ENCODE measurements at places on chromosomes 2 and 18. TPM values are rescaled to one million over a fixed set of nuclear protein-coding genes. Genes with fewer than 3 reads are reported as not detected.

- no peak for DNase-seq
Observed at GRCh38 chr18:8943900-8944870, 158.3 kb upstream of the NDUFV2 start.

DNA sequence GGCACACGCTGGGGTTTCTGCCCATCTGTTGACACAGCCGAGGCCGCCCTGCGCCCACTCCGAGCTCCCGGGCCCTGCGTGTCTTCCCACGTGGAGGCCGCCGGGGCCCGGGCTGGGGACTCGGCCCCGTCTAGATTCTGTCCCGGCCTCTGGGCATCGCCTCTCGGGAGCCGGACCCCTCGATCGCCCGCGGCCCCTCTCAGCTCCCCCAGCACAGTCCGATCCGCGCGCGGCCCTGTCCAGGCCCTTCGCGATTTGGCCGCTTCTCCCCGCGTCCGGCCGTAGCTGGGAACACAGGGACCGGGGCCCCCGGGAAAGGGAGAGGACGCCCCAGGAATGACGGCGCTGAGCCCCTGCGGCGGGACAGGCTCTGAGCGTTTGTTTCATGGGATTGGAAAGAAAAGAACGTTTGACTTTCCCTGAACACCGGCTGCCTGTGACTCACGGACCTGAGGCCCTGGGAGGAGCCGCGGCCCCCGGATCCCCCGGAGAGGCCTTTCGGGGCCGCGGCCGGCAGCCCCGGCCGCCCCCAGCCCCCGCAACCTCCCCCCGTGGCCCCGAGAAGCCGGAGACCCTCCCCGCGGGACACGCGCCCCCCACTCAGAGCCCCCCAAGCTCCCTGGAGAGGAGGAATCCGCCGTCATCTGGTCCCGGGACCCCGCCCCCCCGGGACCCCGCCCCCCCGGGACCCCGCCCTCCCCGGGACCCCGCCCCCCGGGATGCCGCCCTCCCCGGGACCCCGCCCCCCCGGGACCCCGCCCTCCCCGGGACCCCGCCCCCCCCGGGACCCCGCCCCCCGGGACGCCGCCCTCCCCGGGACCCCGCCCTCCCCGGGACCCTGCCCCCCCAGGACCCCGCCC is 62.7 kb upstream of the CTDP1 start:
- DNase-seq, result no peak

DNA sequence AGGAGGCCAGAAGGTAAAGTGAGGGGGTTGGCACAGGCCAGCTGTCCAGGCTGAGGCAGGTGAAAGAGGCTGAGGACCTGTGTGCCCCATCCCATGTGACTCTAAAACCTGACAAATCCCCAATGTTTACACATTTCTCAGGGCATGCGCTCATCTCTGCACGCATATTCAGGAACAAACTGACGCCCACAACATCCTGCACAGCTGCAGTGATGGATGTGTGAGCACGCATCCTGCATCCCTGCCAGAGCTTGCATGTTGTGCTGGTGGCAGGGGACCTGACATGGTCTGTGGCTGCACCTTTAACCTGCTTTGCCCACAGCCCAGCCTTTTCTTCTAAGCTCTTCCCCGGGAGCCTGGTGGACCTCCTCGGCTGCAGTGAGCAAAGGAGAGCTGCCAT is 83.1 kb downstream of the FBXO15 start:
- DNase-seq, result no peak

- no peak for DNase-seq
Observed at GRCh38 chr2:56127010-56127409, 56.8 kb upstream of the CCDC85A start.

DNA sequence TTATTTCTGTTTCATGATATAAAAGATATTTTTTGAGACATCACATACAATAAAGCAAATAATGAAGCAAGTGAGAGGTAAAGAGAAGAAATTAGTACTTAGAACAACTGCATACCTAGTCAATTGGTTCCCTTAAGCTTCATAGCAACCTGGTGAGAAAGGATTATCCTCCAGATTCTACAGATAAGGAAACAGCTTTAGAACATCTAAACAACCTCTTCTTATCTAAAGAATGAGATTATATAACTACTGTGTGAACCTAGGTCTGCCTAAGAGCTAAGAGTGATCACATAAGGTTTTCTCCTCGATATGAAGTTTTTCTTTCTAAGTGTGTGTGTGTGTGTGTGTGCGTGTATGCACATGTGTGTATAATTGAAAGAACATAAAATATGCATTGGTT is 265.1 kb downstream of the NOL4 start:
- DNase-seq, result no peak

DNA sequence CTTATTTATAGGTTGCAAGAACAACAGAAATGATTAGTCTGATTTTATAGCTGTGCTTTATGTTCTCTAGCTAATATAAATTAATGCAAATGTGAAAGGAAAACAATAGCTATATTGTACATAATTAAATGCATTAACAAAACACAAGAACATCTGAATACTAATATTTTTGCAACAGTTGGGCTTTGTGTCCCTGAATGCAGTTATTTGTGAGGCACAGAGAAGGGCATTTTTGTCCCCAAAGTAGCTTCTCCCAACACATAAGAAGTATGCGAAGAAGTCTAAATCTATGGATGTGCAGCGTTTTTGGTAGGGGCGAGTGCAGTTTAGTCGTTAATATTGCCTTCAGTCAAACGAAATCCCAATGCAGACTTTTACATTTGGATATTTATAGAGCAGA is 110.0 kb downstream of the MBP start:
- no peak for DNase-seq

DNA sequence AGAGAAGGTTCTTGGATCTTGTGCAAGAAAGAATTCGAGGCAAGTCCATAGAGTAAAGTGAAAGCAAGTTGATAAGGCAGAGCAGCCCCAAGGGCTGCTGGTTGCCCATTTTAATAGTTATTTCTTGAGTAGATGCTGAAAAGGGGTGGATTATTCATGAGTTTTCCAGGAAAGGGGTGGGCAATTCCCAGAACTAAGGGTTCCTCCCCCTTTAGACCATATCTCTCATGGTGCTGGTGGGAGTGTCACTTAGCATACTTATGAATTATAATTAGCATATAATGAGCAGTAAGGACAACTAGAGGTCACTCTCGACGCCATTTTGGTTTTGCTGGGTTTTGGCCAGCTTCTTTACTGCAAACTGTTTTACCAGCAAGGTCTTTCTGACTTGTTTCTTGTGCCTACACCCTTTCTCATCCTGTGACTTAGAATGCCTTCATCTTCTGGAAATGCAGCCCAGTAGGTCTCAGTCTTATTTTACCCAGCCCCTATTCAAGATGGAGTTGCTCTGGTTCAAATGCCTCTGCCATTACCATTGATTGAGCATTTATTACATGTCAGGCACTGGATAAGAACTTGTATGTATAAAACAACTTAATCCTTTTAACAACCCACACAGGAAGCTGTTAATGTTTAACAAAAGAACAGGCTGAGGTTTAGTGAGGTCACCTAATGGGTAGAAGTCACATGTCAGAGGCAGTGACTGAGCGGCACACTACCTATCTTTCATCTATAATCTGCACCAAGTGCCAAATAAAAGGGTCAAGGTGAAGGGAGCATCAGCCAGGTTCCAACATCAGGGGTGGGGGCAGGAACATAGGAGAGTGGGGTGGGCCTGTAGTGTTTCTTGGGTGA is 250.9 kb downstream of the ICOS start:
- DNase-seq, result no peak

DNA sequence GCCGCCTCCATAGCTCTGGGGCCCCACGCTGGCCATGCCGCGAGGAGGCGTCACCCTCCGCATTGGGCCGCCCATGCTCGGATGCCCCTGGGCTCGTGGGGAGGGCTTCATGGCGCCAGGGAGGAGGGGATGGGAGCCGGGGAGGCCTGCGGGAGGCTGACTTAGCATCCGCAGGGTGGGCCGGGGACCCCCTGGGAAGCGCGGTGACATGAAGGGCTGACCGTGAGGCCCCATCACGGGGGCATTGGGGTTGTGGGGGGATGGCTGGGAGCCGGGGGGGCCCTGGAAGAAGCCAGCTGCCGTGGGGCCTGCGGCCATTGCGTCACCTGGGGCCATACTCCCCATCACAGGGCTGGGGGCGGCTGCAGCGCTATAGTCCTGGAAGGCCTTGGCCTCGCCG is 26.0 kb upstream of the ANKRD62 start:
- DNase-seq, result no peak

Gene SOX11
- 0.05 TPM for polyA plus RNA-seq

Gene AP1S3
- 13.2 TPM for polyA plus RNA-seq

Gene RFX8
- not detected for polyA plus RNA-seq

Gene VWA3B
- not detected for polyA plus RNA-seq

Gene LDLRAD4
- polyA plus RNA-seq, result 17.0 TPM

Gene PTPRN
- not detected for polyA plus RNA-seq

All from GM12878 (cell line).